ENCODE measurements at places on chromosomes 5 and 9. TPM values are rescaled to one million over a fixed set of nuclear protein-coding genes. Genes with fewer than 3 reads are reported as not detected.
A peak's percentile ranks its signal among the peaks of the same experiment; 100 is the strongest.

- no peak for DNase-seq
These were observed 52.1 kb downstream of the GDNF start for GRCh38 chr5:37787742-37788141.

Gene NR5A1
- 0.54 TPM for total RNA-seq

Gene ERAP2
- 9.7 TPM for total RNA-seq

DNA sequence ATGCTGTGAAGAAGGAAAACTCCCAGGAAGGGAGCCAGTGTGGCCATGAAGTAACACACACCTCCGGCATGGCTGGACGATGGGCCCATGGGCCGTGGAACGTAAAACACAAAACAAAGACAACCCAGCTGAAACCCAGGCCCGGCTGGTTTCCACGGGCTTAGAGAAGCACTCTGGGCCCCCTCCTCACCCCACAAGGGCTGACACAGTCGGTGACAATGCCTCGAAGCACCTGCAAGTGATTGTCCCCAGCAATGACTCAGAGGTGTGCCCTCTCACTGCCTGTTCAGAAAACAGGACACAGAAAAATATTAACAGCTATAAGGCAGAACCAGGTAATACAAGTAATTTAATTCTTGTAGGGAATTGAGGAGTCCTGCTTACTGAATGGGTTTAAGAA, 135.3 kb downstream of the ROR2 start:
- no peak for DNase-seq

- no peak for DNase-seq
These were observed 7.9 kb upstream of the SYK start for GRCh38 chr9:90793729-90794128.

DNA sequence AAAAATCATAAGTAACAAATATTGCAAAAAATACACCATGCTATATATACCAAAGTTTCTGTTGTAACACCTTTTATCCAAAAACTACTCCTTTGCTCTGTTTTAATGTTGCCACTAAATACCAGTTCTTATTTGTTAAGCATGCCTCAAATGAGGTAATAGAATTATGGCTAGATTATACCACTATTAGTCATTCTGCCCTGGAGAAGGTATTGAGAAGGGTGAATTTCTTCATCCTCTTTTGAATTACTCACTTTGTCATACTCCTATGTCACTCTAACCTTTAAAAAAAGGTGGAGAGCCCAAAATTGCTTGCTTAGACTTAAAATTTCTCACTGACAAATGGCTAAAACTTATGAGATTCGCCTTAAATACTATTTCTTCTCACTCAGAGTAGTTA, 750.9 kb downstream of the MAT2B start:
- no peak for DNase-seq

- DNase-seq: no peak
These were observed 79.6 kb downstream of the RAI14 start for GRCh38 chr5:34735491-34736426.

Gene GLRA1
- not detected for total RNA-seq

DNA sequence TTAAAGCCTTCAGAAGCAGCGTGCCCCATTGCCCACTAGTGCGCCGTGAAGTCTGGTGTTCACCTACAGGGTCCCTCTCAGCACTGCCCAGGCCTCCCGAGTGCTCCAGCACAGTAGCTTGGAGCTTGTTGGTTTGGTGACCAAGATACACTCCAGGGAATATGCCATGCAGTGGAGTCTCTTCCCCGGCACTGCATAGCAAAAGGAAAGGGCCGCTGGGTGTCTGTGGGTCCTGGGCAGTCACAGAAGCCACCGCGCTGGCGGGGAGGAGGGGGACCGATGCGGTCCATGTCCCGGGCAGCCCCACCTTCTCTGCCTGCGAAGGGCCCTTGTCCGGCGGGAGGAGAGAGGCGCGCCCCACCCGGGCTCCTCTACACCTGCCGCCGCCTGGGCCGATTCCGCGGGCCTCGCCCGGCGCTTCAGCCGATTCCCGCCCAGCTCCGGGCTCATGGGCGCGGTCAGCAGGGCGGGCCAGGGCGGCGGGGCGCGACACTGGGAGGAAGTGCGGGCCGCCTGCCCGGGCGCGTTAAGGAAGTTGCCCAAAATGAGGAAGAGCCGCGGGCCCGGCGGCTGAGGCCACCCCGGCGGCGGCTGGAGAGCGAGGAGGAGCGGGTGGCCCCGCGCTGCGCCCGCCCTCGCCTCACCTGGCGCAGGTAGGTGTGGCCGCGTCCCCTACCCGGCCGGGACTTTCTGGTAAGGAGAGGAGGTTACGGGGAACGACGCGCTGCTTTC, at the start of gene SYK:
SYK (plus strand) TSS at position 579 of the 732 bp plus-strand sequence. CDS start 42,080 bp downstream, outside the sequence.
- DNase-seq: peak; percentile 80

DNA sequence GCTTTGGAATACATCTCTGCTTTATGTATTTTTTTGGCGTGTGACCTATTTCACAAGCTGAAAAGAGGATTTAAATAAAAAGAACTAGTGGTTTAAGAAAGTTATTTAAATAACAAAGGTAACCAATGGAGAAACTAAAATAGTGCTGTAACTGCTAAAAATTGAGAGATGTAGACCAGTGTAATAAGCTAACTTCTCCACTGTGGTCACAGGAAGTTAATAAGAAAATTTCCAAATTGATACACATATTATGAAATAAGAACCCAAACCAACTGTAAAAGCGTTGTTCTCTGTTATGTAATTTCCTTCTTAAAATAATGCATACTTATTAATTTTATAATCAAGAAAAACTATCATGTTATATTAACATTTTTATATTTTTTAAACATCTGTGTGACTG, 29.1 kb upstream of the ZFAND5 start:
- no peak for DNase-seq

DNA sequence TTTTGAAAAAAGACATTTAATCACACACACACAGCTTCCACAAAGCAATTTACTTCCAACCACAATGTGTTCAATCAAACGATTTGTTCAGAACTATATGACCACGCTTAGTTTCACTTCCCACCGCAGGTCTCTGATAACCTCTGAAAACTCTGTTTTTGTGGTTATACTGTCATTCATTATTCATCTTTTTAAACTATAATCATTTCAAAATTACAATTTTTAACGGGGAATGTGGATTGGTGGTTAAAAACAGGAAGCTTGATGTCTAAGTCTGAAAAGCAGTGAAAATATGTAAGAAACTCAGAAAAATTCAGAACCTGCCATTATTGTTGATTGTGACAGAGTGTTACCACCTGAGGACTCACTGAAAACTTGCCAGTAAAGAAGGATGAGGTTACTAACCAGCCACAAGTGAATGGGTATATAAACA, 12.7 kb upstream of the TMEM174 start:
- peak; percentile 43 for DNase-seq

Gene LAMC3
- under 0.01 TPM for total RNA-seq

- DNase-seq: no peak
These were observed 114.9 kb downstream of the INVS start for GRCh38 chr9:100213730-100214477.

DNA sequence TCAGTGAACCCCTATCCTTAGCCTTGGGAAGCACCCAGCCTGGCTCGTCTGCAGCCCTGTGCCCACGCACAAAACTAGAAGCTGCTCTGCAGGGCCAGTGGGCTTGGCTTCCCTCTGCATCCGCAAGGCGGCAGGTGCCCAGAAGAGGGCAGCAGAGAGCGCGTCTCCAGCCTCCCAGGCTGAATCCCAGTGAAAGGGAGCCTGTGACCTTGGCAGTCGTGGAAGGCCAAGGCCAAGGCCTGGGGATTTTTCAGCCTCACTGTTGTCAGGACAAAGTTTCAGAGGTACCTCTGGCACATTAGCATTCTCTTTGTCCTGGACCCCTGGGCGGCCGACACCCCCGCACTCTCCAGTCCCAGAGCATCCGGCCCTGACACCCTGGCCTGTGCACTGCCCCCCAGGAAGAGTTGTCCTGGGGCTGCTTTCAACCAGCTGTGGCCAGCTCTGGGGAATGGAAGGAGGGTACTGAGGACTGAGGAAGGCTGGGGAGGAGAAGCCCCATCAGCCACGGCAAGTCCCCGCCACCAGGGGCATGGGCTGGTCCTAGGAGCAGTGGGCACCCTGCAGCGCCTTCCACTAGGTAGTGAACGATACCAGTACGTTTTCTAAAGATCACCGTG, 63.6 kb upstream of the IL17B start:
- peak; percentile 61 for DNase-seq

GRCh38 chr9:90895786-90896185, 94.2 kb downstream of the SYK start:
- no peak for DNase-seq

Gene ARSI
- total RNA-seq: under 0.01 TPM

- DNase-seq: no peak
These were observed 1.3 kb downstream of the CCT5 start for GRCh38 chr5:10251405-10251804.

Gene DBH
- total RNA-seq: not detected

DNA sequence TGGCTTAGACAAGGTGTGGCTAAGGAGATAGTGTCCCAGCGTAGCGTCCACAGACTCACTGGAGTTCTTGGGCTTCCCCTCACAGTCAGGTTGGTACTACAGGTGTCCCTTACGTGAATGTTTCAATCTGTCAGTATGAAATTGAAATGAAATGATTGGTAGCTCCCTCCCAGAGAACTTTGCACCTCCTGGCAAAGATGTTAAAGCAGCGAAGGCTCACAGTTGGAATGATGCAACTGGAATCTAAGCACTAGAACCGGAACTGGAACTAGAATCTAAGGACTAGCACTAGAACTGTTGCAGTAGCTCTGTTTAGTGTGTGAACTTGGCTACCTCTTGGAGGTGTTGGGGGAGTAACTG, 1.1 kb downstream of the SLC31A1 start:
- no peak for DNase-seq

Gene ADAMTS12
- total RNA-seq: not detected

DNA sequence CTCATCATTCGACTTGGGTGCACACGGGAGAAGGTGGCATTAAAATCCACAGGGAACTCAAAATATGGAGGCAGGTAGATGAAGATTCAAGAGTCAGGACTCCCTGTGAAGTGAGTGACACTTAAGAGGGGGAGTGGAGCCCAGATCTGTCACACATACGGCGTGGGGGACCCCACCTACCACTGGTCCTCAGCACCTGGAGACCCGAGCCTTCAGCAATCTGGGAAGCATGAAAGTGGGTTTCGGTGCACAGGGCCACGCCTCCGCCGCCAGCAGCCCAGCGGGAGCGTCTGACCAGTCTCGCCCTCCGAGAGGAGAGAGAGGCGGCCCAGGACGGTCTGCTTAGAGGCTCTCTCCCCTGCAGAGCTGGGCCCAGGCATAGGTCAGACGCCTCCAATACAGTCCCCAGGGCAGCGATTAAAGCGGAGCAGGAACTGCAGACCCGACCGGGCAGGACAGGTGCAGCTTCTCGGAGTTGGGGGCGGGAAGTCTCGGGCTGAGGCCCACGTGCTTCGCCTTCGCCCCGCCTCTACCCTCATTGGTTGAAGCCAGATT, 639 bp upstream of the SLC2A8 start:
- no peak for DNase-seq

DNA sequence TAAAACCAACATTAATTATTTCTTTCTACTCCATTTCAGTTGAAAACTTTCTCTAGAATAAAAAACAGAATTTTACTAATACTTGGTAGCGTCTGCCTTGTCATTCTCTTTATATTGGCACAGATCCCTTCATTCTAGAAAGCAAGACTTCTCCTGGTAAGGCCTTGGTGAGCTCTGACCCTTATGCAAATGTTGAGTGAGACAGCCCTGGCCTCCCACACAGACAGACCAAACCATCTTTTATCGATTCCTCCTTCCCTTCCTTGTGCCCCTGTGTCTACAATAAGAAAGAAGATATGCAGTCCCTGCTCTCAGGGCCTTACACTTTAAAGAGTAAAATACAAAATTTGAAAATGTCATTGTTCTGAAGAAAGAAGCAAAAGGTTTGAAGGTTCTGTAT, 262.2 kb downstream of the EFNA5 start:
- no peak for DNase-seq

DNA sequence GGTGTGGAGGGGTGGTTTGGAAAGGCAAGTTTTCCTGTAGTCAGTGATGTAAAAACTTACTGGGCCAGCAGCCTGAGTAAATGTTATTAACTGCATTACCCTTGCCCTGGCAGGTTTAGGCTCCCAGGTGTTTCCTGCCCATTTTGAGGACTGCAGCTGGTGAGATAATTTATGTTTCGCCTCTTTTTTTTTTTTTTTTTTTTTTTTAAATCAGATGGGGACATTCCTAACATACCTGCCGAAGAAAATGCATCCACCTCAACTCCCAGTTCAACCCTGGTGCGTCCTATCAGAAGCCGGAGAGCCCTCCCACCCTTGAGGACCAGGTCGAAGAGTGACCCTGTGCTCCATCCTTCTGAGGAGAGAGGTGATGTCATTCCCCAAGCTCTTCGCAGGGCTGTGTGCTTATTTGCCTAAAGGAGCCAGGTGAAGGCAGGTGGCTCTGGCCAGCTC, 60.6 kb downstream of the ENTREP1 start:
- no peak for DNase-seq

GRCh38 chr5:2492476-2492875, 259.0 kb downstream of the IRX2 start:
- DNase-seq: no peak
